Activated gamma-delta T cell treated with Interleukin-2 at 50 U/mL for 16 hours (primary cell): ENCODE measurements at places on chromosomes 7 and 10.

DNA sequence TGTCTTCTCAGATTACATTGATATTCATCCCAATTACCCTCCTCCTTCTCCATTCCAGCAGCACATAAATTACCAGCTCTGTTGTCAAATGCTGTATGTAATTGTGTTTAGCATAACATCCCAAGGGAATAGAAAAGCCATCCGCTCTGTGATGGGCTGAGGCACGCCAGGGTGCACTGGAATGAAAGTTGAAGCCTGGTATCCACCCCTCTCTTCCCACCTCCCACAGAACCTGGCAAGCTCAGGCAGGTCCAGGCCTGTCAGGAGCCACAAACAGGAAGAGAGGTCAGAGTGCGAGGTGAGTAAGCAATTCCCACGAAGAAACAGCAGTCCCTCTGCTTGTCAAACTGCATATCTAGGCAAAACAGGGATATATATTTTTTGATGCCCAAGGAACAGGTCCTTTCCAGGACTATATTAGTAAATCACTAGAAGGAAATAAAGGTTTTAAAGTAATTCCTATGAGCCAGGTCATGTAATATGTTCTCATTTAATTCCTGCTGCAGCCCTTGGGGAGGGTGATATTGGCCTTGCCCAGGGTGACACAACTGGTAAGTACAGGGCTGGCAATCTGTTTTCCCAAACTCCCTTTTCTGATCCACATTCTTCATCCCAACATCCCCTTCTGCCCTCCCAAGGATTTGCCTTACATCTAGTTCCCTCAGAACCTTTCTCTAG is 155.6 kb upstream of the GHITM start:
- DNase-seq = no peak

GRCh38 chr10:22606164-22606614 is 108.2 kb downstream of the PIP4K2A start:
- peak; percentile 40 for DNase-seq

DNA sequence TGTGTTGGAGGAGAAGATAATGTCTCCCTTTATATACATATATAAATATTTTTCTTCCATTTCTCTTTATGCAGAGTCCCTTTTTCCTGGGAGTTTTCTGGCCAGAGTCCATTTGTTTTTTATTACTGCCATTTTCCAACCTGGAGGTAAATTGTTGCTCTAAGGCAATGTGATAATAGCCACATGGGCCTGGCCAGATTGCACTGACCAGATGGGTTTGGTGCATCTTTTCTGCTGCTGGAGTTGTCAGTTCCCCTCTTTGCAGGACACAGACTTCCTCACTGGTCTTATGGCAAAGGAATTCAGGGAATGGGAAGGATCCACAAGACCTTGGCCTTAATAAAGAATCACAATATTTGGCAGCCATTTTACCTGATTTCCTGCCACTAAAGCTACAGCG is 254.9 kb downstream of the SORCS3 start:
- no peak for DNase-seq

DNA sequence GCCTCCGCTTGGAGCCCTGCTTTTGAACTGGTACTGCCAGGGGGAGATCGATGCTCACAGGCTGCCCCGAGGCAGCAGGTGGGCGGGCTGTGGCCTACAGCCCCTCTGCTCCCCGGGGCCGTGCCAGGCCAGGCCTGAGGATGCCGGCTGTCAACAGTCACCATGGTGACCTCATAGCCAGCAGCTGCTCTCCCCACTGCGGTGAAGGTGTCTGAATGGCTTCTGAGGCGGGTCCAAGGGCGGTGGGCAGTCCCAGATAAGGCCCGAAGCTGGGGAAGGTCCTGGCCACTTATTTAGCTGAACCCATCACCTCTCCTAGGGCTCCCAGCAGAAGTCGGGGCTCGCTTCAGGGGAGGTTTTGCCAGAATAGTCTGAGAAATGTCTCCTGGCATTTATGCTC is 179.3 kb downstream of the ARHGAP12 start:
- DNase-seq = no peak

- peak; percentile 49 for DNase-seq
Observed at GRCh38 chr10:129030996-129031843, 435.8 kb upstream of the MGMT start.

GRCh38 chr10:68559841-68560185 is 324 bp upstream of the TET1 start:
- peak; percentile 5 for DNase-seq

DNA sequence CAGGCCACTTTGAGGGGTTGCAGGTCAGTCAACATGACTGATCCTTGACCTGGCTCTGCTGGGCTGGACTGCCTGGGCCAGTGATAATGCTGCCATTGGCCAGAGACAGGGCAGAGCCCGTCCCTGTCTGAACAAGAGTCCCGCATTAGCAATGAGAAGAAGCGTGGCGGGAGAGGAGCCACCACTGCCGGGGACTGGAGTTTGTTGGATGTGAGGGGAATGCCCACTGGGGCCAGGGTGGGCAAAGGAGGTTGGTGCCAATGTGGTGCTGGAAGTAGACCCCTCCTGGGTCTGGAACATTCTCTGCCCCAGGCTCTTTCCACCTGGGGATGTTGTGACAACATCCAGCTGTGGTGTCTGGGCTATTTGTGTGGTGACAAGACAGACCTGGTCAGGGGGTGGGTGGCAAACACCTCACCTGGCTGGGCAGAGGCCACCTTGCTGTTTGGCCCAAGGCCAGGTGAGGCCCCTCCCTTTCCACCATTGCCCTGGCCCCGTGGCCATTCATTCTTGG is 7.6 kb downstream of the SAP25 start:
- no peak for DNase-seq

GRCh38 chr7:36040679-36041078 is 112.4 kb upstream of the EEPD1 start:
- no peak for DNase-seq

DNA sequence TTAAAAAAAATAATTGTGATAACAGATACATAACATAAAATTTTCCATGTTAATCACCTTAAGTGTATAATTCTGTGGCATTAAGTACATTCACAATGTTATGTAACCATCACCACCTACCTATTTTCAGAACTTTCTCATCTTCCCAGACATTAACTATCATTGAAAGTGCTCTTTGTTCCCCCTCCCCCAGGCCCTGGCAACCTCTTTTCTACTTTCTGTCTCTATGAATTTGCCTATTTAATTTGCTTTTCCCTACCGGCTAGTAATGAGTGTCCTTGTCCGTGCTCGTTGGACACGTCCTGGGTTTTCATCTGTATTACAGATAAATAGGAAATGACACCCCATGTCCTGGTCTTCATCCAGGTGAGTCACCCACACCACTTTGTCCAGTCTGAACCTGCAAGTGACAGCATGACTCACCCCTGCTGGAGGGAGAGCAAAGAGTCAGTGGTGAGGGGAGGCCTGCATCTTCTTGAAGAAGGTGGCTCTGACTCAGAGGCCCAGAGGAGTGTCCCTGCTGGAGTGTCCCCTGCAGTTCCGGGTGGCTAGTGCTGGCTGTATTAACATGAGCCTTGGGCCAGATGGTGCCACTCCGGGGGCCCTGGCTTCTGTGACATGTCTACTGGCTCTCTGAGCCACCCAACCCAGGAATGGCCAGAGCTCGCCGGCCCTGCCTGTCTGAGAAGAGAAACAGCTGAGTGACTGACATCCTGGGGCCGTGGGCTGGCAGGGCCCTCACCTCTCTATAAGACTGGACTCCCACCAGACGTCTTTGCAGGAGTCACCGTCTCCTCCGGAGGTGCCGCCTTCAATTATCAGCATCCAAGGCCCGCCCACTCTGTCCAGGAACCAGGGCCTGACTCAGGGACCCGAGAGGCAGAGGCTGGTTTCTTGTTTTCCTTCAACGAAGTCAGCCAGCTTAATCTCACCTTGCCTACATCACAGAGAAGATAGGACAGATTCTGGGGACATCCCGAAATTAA is 503.2 kb upstream of the MKI67 start:
- DNase-seq = no peak

- no peak for DNase-seq
Observed at GRCh38 chr7:75536940-75537538, 44.9 kb downstream of the SPDYE5 start.

- no peak for DNase-seq
Observed at GRCh38 chr10:96397902-96398301, 39.1 kb upstream of the OPALIN start.

- no peak for DNase-seq
Observed at GRCh38 chr10:48658975-48659269, 25.8 kb upstream of the WDFY4 start.

DNA sequence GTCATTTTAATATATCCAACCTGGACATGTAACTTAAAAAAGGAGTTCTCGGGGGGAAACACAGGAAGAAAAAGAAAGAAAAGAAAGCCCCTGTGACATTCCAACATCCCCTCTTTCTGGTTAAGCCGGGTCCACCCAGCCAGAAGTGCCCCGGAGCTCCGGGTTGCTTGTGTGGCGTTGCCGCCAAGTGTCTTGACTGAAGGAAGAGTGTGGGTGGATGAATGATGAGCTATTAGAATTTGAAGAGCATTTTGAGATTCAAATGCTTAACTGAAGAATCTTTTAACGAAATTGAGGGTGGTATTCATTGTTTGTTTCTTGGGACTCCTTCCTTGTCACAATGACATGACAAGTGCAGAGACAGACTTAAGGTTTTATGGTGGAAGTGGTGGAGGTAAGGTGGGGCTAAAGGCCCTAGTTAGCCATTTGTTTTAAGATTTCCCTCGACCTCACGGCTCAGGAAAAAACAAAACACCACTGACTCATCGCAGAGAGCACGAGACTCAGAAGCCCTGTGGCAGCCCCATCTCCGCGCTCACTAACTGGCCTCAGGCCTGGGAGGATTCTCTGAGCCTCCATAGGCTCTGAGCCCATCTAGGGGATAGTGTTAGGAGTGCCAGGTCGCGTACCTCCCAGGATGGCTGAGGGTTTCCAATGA is 1.8 kb upstream of the GLI3 start:
- DNase-seq = no peak
